Hematopoietic multipotent progenitor cell treated with erythropoietin and hydrocortisone succinate and interleukin-3 and kit ligand, for 8 days (in vitro differentiated cells): ENCODE measurements at places on chromosomes 7 and 10.

DNA sequence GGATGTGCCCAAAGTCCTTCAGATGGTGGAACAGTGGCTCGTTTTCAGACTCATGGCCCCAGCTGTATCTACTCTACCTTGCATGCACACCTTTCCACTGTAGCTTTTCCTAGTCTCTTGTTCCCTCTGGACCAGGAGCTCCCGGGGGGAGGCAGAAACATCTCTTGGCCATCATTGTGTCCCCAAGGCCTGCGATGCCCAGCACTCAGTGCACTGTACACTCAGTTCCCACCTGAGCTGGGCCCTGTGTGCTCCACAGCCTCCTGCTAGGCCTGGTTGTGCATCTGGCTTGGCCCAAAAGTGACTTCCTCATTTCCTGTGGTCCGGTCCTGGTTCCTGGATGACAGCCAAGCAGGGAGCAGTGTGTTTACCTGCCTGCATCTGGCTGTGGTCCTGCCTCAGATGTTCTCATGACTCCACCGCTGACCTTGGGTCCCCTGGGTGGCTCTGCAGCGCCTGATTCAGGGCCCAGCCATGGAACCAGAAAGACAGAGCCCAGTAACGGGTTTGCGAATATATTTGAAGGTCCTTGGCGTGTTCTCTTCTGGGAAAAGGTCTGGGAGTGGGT, 9.9 kb upstream of the DOCK1 start:
- DNase-seq: no peak

- DNase-seq: no peak
These were observed 95.4 kb downstream of the ZRANB1 start for GRCh38 chr10:125037145-125037877.

DNA sequence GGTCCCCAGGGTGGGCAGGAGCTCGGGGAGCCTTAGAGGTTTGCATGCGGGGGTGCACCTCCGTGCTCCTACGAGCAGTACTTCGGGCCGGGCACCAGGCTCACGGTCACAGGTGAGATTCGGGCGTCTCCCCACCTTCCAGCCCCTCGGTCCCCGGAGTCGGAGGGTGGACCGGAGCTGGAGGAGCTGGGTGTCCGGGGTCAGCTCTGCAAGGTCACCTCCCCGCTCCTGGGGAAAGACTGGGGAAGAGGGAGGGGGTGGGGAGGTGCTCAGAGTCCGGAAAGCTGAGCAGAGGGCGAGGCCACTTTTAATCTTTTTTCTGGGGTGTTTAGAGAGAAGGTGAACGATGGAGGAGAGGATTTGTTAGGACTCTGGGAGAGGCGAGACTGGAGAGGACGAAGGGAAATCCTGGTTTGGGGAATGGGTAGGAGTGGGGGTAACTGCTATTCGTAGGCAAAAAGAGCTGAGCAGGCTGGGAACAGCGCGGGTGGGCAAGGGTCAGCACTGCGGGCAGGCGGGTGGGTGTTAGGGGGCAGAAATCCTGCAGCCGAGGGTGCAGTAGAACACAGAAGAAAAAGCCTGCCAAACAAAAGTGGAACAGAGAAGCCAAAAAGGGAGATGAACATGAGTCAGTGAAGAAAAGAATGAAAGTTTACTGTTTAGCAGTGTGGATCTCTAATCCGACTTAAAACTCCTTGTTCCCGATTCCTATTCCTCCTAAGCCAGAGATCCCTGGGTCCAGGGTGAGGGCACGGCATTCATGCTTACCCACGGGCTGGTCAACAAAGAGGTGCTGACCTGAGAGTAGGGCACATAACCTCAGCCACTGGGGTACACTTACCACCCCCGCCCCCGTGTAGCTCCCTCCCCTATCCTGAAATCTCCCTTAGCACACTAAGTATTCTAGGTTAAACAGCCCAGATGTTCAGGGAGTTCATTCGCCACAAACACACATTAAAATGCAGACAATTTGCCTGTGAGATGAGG, 26.9 kb downstream of the PRSS2 start:
- DNase-seq: no peak

- DNase-seq: no peak
These were observed 103.1 kb downstream of the GSAP start for GRCh38 chr7:77313085-77313484.

DNA sequence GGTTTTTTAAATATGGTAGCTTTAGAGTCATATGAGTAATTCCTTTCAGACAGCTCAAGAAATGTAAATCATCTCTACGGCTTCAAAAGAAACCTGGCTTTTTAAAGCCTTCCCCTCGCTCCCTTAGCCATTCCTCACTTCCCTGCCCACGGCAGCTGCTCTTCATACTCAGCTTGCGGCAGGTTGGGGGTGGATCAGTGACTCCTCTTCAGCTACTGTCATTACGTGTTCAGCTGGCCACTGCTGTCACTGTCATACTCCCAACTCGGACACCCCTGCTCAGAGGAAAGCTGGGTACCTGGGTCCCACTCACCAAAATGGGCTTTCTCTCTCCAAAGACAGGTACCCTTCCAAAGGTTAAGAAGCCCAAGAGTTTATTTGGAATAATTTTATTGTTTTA, 6.6 kb downstream of the YWHAG start:
- no peak for DNase-seq

GRCh38 chr10:77505431-77506334, 131.9 kb downstream of the KCNMA1 start:
- no peak for DNase-seq

DNA sequence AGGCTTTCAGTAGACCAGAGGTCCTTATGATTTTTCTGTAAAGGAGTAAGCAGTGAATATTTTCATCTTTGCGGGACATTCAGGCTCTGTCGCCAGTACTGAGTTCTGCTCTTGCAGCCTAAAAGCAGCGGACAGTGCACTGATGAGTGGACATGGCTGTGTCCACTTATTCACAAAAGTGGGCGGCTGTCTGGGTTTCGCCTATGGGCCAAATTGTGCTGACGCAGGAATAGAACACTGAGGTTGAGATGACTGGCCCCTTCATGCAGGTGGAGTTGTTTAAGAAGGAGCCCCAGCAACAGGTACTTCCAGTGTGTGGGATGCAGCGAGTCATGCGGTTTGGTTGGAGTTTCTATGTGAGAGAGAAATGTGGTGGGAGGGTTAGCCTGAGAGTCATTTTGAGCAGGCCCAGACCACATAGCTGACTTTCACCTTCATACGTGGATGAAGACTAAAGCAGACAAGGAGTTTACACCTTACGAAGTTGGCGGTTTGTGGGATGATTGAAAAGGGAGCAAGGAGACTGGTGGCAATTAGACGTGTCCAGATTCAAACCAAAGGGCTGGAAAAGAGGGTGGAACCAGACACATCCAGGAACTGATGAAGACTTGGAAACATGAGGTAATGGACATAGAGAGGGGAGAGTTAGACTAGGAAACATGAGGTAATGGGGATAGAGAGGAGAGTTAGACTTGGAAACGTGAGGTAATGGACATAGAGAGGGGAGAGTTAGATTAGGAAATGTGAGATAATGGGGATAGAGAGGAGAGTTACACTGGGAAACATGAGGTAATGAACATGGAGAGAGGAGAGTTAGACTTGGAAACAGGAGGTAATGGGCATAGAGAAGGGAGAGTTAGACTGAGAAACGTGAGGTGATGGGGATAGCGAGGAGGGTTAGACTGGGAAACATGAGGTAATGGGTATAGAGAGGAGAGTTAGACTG, 38.2 kb downstream of the WDR37 start:
- DNase-seq: no peak

GRCh38 chr10:88557658-88558057, 25.5 kb downstream of the RNLS start:
- DNase-seq: no peak

- DNase-seq: no peak
These were observed 26.3 kb downstream of the NEBL start for GRCh38 chr10:20870834-20871233.

GRCh38 chr7:106485031-106485551, 175.9 kb downstream of the CCDC71L start:
- DNase-seq: no peak

- no peak for DNase-seq
These were observed 135.3 kb upstream of the ITGB1 start for GRCh38 chr10:33093362-33093761.

DNA sequence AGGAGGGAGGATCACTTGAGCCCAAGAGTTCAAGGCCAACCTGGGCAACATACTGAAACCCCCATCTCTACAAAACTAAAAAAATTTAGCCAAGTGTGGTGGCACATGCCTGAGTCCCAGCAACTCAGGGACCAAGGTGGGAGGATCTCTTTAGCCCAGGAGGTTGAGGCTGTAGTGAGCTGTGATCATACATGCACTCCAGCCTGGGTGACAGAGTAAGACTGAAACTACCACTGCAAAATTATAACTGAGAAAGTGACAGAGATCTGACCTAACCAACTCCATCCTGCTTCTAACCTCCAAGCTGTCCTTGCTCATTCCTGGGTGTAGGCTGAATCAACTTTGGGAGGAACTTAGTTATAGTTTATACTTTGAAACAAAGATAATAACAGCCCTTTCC, 59.4 kb downstream of the HTR7 start:
- no peak for DNase-seq

- DNase-seq: no peak
These were observed 13.3 kb upstream of the ZNF273 start for GRCh38 chr7:64889686-64890162.

DNA sequence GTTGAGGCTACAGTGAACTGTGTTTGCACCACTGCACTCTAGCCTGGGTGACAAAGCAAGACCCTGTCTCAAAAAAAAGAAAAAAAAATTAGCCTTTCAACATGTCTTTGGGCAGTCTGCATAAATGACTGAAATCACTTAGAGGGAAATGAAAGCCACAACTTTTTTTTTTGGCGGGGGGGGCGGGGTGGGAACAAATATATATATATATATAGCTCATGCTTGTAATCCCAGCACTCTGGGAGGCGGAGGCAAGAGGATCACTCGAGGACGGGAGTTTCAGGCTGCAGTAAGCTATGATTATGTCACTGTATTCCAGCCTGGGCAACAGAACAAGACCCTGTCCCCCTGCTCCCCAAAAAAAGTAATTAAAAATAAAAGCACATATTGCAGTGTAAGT, 23.4 kb upstream of the MICU1 start:
- DNase-seq: no peak

GRCh38 chr10:132884041-132884440, 58.3 kb downstream of the CFAP46 start:
- DNase-seq: no peak

GRCh38 chr10:3248526-3249306, 76.1 kb upstream of the PITRM1 start:
- no peak for DNase-seq

GRCh38 chr10:15814565-15814964, 45.7 kb downstream of the MINDY3 start:
- DNase-seq: no peak

GRCh38 chr10:117736655-117737054, 194.1 kb downstream of the EMX2 start:
- DNase-seq: no peak

DNA sequence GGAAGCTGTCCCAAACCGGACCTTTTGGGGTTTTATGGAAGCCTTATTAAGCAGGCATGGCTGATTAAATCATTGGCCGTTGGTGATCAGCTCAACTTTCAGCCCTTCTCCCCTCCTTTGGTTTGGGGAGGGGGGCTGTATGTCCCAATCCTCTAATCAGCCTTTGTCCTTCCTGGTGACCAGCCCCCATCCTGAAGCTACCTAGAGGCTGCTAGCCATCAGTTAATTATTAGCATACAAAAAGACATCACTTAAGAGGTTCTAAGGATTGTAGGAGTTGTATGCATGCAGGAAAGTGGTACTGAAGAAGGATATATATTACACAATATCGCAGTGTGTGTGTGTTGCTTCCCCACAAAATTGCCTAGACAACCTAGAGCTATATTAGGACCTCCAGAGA, 553.3 kb upstream of the FZD8 start:
- no peak for DNase-seq

GRCh38 chr7:5661942-5662341, 119.5 kb downstream of the RNF216 start:
- DNase-seq: no peak

- no peak for DNase-seq
These were observed 326.8 kb upstream of the POT1 start for GRCh38 chr7:125256446-125256845.

GRCh38 chr7:41039386-41039953, 663.4 kb downstream of the INHBA start:
- no peak for DNase-seq

DNA sequence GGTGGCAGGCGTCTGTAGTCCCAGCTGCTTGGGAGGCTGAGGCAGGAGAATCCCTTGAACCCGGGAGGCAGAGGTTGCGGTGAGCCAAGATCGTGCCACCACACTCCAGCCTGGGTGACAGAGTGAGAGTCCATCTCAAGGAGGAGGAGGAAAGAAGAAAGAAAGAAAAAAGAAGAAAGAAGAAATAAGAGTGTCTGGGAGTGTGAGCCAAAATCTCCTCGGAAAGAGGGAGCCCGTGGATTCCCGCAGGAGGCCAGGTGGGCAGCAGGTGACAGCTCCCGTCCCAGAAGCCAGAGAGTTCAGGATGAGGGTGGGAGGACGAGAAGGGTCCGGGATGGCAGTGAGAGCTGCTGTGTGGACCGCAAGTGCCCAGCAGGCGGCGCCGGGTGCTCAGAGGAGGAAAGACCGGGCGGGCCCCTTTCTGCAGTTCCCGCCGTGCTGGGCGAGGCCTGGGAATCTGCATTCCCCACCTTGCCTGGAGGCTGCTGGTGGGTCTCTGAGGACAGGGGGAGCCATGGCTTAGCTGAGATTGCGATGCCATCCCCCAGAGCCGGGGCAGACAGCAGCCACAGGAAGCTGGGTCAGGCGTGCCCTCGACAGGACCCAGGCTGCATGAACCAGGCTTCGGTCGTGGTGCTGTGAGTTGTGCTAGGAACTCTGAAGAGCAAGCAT, 17.1 kb upstream of the AMZ1 start:
- peak; percentile 70 for DNase-seq

DNA sequence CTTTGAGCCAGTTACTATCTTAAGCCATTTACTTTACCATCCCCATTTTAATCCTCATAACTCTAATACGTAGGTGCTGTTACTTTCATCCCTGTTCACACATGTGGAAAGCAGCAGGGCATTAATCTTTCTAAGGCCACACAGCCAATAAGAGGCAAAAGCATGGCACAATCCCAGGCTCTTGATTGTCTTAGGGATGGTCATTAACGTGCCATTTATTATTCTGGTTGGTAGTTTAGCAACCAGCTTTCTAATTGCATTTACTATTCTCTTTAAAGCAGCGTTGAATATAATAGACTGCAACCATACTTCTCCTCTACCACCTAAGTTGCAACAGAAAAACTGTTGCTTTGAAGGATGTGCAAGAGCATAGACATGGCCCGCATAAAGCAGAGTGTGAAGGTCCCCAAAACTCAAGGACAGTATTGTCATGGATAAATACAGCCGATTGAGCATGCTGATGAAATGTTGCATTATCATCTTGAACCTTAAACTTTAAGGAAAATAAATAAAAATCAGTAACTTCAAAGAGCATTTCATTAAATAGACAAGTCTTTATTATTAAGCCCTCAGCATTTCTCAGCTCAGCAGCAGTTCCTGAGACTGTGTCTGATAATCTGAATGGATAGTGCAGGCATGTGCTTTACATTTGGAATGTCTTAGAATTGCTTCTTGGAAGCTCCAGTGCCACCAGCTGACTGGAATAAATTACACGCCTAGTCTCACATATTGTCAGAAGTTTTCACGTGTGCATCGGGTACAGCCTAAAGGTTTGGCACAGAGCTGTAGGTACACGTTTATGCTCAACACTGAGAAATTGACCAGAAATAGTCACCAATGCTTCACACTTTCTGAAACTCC, 467.1 kb downstream of the SDK1 start:
- no peak for DNase-seq
